Fibroblast of the aortic adventitia (primary cell): ENCODE measurements at places on chromosomes 7 and 10.
A peak's percentile ranks its signal among the peaks of the same experiment; 100 is the strongest.

DNA sequence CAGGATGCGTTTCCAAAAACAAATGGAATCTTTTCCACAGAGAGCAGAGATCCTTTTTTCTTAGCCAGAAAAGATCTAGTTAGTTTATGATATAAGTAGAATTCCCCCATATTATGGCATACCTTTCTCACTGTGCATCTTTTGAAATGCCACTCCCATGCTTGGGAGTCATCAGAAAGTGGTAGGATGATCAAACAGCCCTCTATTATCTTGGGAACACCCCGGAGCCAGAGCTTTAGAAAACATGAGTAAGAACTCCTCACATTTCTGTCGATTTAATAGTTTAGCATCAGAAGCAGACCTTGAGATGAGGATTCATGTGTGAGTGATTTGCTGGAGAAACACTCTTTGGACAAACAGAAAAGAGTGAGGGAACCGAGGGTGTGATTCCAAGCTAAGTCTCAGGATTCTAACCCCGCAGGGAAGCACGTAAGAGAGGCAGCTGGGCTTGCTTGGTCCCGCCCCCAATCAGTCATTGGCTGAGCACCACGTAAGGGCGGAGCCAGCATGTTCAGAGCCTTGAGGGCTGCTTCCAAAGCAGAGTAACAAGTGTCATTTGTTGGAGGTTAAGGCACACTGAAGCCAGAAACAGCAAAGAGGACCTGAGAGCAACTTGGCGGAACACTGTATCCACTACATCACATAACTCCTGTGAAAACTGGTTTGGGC, 43.7 kb upstream of the NXPH1 start:
- DNase-seq, result no peak

GRCh38 chr7:80699045-80699638, 60.7 kb downstream of the CD36 start:
- peak; percentile 77 for DNase-seq

DNA sequence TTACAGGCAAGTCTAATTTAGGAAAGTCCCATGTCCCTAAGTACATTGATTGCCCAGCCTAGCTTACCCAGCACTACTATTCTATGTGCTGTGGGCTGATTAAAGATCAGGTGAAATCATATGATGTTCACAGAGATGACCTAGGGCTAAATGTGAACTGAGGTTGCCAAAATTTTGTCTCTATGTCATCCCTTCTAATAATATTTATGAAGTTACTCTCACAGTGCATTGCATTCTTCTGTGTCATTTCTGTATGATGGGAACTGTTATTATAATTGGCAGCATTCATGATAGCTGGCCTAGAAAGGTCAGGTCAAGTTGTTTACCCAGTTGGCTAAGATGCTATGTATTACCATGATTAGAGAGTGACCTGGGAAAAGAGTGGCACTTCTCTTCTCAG, 2.8 kb upstream of the PDK4 start:
- DNase-seq, result no peak

DNA sequence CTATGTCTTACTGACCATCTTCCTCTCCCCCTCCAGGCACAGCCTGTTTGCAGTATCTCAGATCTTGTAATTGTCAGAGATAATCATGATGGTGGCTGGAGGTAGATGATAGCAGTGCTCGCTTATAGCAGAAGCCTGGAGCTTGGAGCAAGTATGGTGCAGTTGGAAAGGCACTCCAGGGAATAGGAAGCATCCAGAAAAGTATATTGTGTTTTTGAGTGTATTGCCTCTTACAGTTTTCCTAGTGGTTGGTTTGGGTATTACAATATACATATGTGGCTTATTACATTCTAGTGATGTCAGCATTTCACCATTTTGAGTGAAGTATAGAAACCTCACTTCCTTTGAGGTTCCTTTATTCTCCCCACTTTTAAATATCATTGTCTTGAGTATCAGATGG, 101.5 kb downstream of the STK31 start:
- DNase-seq, result no peak

DNA sequence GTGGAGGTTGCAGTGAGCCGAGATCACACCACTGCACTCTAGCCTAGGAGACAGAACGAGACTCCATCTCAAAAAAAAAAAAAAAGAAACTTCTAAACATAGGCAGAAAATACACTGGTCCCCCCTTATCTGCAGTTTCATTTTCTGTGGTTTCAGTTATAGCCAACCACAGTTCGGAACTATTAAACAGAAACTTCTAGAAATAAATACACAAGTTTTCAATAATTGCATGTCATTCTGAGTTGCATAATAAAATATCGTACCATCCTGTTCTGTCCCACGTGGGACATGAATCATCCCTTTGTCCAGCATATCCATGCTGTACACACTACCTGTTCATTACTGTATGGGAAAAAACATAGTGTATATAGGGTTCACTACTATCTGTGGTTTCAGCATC, 8.0 kb downstream of the XRCC2 start:
- DNase-seq, result no peak

GRCh38 chr10:75720157-75720556, 288.7 kb downstream of the LRMDA start:
- DNase-seq, result no peak
